ENCODE measurements at places on chromosomes 1 and 21.

DNA sequence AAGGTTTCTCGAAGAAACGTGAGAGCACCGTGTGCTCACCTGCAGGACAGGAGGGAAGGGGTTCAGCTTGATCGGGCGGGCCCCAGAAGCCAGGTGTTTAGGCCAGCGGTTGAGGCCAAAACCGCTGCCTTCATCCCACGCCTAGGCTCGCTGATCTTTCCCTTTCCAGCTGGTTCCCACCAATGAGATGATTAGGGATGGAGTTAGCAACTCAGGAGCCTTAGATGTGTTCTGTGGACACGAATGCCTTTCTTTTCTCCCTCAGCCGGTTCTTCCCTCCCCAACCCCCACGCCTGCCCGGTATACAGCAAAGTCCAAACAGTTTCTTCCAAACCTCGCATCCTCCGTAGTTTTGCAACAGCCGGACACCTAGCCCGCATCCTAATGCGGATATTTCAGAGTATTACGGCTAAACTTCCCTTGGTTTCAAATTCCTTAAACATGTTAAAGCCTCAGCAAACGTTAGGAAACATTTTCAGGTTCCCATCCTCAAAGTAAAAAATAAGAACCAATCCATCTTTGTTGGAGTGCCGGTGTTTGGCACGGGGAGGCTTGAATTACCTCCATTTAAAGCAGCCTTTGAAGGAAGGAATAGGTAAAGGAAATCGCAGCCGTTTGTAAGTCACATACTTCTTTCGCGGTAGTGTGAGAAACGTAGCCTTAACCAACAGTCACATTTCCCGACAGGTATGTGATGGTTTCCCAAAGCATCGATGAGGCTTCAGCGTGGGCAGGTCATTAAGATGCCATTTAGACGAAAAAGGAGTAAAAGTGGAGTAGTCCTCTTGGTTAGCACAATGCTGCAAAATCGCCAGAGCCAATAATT lies 1.1 kb downstream of the LRRC8C start:
- no peak for DNase-seq

- DNase-seq: no peak
Measured at GRCh38 chr1:93021539-93022134, 57.4 kb upstream of the MTF2 start.

GRCh38 chr21:38490411-38491020 lies 7.8 kb downstream of the ERG start:
- DNase-seq: no peak

DNA sequence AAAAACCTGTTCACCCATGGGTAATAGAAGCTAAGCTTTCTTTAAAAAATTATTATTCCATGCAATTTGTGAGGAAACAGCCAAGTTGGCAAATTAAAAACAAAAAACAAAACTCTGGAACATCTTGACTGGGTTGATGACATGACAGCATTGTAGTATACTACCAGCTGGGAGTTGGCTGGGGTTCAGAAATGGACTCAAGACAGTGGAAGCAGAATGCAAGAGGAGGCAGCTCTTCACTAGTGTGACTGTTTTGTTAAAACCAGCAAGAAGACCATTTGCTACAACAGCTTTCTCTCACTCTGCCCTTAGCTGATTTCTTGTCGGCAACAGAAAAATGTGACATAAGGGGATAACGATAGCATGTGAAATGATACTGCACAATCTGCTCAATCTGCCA lies 1298.9 kb upstream of the ADGRL4 start:
- DNase-seq: no peak

- DNase-seq: no peak
Measured at GRCh38 chr1:187471555-187471954, 642.8 kb downstream of the PLA2G4A start.

- DNase-seq: no peak
Measured at GRCh38 chr1:245805532-245805931, 650.7 kb downstream of the KIF26B start.
